ENCODE measurements at places on chromosomes 4 and X. TPM values are rescaled to one million over a fixed set of nuclear protein-coding genes. Genes with fewer than 3 reads are reported as not detected.

SORCS2 gene
- total RNA-seq = 0.72 TPM

NAA11 gene
- not detected for total RNA-seq

BGN gene
- 2.5 TPM for total RNA-seq

C4orf50 gene
- 1.6 TPM for total RNA-seq

S100P gene
- not detected for total RNA-seq

SUPT20HL1 gene
- not detected for total RNA-seq

PRDM5 gene
- 19.1 TPM for total RNA-seq

OTC gene
- total RNA-seq = not detected

PAGE4 gene
- not detected for total RNA-seq

DNAAF6 gene
- total RNA-seq = not detected

UGT8 gene
- total RNA-seq = 12.4 TPM

CC2D2A gene
- 19.8 TPM for total RNA-seq
